ENCODE measurements at places on chromosomes 7 and 10.
A peak's percentile ranks its signal among the peaks of the same experiment; 100 is the strongest.

DNA sequence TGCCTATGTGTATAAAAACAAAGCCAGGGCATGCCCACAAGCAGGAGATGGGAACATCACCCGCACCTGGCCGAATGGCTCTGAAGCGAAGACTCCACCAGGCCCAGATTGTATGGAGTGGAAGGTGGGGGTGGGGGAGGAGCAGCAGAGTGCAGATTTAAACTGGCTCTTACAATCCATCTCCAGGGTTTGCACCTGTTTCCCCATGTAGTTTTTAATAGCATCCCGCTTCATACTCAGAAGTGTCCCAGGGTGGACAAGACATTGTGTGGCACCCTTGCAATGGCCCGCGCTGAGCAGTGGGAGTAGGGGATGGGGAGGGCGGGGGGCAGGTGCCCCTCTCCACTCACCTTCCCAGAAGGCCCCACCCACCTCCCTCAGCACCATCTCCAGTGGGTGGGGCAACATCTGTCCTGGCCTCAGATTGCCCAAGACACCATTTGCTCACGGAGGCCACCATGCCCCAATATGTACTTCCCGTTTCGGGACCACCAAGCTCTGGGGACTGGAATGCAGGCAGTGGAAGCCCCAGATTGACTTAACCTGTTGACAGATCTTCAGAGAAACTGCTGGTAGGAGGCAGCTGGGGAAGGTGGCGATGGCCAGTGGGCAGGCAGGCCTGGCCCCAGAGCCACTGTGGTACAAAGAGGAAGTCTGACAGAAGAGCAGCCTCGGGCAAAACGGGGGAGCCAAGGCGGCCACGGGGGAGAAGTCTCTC is 23.0 kb downstream of the VSIR start:
- no peak for DNase-seq

DNA sequence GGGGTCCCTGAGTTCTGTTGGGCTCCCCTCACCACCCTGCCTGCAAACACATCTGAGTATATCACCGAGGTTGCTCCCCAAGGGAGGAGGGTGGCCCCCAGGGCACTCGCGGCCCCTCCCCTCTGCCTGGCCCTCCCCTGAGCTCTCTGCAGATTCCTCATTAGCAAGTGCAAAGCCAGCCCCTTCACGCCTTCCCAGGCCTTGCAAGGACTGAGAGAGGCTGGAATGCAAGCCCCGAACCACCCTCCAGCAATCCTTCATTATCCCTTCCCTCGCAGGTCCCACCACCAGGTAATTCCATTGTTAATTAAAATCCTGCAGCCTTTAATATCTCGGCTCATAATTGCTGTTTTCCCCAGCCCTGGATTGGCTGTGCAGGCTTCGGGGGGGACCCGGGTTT is 35.3 kb upstream of the MYL10 start:
- DNase-seq: no peak

DNA sequence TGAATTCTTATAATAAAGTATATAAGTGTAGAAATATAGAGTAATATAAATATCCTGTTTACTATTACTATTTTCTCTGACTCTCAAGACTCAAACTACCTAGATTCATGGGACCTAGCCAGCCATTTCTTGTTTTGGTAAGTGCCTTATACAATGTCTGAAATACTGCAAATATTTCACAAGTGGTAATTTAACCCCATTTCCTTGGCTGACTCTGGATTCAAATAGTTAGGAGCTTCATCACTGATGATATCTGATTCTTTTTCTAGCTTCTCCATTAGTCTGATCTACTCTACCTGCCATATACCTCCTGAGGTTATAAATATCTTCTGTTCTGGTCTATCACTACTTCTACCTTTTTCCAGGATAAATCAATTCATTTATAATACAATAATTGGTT is 6.4 kb upstream of the RALA start:
- DNase-seq: no peak

GRCh38 chr7:22418251-22419046 is 61.5 kb upstream of the RAPGEF5 start:
- DNase-seq: no peak

DNA sequence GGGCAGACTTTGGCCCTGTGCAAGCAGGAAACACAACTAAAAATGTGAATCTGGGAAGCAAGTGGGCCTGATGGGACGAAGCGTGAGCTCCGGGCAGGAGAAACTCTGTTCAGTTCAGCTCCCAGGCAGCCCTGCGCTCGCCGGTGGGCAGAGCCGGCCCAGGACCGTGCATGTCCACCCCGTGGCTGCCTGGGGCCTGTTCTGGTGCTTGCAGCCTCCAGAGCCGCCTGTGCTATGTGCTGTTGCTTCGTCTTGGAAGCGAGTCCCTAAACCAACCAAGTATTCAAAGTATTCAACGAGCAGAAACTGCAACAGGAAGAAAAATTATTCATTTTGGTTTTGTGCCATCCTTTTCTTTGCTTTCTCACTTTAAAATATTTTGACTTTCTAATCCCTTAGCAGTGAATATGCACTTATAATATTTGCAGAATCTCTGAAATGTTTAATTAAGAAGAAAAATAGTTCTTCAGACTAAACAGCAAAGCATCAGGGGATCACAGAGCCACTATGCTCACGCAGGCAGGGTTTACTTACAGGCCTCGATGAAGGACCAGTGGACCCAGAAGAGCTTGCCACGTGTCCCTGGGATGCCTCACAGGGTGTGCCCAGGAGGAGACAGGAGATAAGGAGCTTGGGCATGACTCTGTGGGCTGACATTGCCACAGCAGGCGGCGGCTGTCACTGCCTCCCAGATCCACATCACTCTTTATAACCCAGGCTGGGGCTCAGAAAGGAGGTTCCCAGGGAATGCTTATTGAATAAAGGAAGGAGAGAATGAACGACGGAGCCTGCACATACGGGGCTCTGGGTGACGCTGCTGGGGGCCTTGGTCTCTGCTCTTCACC is 45.6 kb downstream of the VIPR2 start:
- no peak for DNase-seq

- no peak for DNase-seq
These were observed 1.8 kb upstream of the NUB1 start for GRCh38 chr7:151339651-151340382.

DNA sequence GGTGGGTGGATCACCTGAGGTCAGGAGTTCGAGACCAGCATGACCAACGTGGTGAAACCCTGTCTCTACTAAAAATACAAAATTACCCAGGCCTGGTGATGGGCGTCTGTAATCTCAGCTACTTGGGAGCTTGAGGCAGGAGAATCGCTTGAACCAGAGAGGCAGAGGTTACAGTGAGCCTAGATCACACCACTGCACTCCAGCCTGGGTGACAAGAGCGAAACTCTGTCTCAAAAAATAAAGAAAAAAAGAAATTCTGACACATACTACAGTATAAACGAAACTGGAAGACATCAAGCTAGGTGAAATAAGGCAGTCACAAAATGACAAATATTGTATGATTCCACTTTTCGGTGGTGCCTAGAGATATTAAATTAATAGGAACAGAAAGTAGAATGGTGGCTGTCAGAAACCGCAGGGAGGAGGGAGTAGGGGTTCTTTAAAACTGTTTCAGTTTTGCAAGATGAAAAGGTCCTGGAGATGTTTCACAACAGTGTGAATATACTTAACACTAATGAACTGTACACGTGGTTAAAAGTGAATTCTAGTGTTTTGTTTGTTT is 23.2 kb downstream of the PILRA start:
- DNase-seq: peak; percentile 47

GRCh38 chr10:125700355-125700911 is 17.5 kb upstream of the TEX36 start:
- no peak for DNase-seq

Measured in activated CD4-positive, alpha-beta T cell treated with anti-CD3 and anti-CD28 coated beads for 24 hours (primary cell).